Activated naive CD8-positive, alpha-beta T cell treated with anti-CD3 and anti-CD28 coated beads, Interleukin-2, amount 10 ng/mL, durations not matched to agents 7 days and 5 days (primary cell): ENCODE measurements at places on chromosomes 16 and 17.

DNA sequence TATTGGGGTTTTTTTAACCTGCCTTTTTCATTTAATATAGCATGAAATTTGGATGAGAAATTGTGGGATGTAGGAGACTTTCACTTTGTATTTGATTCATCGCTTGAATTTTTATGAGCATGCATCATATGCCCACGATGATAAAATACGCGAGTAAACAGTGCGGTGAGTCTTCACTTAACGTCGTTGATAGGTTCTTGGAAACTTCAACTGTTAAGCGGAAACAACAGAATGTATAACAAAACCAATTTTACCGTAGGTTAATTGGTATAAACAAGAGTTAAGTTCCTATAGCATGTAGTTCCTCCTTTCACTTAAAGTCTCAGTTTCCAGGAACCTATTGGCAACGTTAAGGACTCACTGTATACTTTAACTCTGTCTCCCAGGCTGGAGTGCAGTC is 28.7 kb downstream of the MMP15 start:
- DNase-seq = no peak

DNA sequence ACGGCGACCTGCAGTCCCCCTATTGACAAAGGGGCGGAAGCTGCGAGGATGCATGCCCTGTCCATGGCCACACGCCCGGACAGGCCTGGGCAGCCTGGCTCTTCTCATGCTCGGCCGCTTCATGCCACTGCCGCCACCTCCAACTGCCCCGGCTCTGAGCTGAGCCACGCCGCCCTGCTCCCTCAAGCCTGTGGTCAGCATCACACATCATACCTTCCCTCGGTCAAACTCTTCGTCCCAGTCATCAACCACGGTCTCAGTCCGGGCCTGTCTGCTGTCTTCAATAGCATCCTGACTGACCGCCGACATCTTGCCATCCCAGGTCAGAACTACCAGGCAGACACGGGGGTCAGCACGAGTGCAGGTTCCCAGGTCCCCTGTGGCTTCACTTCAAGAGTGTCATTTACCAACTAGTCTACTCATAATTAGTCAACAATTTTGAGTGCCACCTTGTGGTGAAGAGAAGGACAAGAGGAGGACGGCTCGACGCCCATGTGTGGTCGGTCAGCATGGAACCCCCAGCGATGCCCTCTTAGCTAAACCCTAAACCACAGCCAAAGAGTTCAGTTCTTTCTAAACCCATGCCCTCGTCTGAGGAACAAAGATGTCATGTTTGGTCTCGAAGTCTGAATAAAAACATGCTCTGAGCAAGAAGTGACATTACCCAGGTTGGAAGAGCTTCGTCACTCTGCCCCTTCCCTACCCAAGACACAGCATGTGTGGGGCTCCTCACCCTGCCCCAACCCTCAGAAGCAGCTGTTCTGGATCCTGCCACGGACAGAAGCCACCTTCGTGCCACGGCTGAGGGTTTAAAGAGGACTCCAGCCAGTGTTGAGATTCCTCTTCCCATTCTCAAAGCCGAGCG is 16.9 kb upstream of the CYTH1 start:
- DNase-seq = no peak

- no peak for DNase-seq
Observed at GRCh38 chr17:70242781-70243437, 73.6 kb downstream of the KCNJ2 start.

DNA sequence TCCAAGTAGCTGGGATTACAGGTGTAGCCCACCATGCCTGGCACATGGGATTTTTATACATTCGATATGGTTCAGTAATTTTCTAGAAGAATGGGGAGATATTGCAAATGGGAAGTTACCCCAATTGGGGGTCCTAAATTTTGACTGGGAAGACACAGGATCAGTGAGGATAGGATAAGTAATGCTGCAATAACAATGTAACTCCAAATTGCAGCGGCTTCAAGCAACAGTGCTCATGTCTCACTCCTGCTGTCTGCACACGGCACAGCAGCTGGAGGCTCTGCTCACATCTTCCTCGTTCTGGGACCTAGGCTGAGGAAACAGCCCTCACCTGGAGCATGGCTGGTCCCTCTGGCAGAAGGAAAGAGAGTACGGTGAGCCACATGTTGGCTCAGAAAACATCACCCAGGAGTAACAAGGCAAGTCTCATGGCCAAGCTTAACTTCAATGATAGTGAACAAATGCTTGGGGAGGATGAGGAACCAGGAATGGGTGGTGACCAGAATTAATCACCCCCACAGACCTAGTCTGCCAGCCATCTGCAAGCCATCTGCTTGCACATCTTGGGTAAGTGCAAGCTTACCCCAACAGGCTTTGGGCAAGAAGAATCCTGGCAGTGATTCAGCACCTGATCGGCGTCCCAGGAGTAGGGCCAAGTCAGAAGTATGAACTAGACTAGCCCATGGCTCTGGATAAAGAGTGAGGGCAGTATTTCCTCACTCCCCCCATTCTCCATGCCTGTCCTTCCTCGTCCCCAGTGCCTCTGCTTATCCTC is 229.2 kb downstream of the COPRS start:
- DNase-seq = no peak

- no peak for DNase-seq
Observed at GRCh38 chr17:6994118-6994598, 1.7 kb upstream of the ALOX12 start.

DNA sequence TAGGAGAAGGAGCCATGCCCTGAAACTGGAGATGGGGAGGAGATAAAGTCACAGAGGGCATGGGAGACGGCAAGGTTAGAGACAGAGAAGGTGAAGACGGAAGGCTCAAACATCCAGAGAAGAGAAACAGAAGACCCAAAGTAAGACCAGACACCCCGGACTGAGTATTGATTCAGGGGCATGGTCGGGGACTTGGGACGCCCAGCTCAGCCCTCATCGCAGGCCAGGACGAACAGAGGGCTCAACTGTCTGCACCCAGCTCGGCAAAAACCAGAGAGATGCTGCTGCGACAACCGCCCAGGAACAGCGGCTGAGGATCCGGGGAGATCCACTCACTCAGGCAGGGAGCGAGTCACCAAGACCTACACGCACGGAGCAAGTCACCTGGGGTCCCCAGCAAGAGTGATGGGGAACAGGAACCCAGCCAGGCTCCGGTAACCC is 999 bp downstream of the XYLT1 start:
- no peak for DNase-seq

- no peak for DNase-seq
Observed at GRCh38 chr16:30434852-30435251, 5.0 kb upstream of the DCTPP1 start.

DNA sequence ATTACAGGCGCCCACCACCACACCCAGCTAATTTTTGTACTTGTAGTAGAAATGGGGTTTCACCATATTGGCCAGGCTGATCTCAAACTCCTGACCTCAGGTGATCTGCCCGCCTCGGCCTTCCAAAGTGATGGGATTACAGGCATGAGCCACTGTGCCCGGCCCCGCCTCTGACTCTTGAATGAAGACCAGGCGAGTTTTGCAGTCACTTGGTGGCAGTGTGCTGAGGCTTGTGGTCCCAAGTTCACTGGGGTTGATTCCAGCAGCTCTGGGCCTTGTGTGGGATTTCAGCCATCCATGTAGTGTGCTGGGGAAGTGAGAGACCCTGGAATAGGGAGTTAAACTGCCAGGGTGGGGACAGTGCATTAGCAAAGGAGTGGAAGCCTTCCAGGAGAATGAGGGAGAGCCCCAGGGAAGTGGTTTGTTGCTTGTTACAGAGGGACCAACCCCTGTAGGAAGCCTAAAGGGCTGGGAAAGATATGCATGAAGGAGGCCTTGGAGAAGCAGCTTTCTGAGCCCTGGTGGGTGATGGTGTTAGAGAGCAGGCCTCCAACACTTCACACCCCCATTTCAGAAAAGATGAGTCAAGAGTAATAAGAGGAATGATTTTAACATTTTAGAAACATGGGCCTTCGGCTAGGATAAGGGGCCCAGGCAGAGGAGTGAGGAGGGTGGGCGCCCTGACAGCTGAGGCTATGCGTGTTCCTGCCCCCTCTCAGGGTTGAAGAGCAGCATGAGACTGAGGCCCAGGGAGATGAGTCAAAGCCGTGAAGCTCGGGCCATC is 14.5 kb downstream of the PSKH1 start:
- DNase-seq = no peak

GRCh38 chr16:87186446-87186845 is 130.7 kb downstream of the C16orf95 start:
- no peak for DNase-seq

DNA sequence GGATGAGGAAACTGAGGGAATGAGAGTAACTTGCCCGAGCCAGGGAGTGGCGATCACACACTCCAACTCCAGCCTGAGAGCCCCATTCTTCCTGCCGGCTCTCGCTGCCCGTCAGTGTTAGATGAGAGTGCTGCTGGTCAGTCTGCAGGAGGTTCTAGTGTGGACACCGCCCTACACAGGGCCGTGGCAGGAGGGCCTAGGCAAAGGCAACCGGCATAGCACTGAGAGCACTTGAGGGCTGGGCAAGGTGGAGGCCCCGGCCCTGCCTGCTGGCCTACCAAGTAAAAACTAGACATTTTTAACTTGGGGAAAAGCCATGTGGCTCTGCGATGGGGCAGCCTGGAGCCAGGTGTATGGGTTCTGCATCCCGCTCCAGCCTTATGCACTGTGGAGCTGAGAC is 354.8 kb downstream of the SEC14L1 start:
- DNase-seq = peak; percentile 22

DNA sequence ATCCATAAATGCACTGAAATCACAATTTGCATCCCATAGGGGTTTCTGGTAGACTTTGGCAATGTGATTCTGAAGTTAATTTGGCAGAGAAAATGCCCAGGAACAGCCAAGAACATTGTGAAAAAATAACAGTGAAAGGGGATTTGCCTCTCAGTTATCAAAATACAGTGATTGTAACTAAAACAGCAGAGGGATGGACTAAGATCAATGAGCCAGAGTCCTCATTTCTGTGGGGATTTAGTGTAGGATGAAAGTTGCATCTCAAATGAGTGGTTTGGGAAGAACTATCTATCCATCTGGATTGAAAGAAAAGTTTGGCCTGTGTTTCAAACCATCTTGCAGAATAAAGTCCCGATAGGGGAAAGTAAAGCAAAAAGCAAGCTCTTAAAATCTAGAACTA is 28.1 kb downstream of the MYBBP1A start:
- no peak for DNase-seq

- no peak for DNase-seq
Observed at GRCh38 chr17:34567691-34568465, 11.5 kb upstream of the TMEM132E start.

DNA sequence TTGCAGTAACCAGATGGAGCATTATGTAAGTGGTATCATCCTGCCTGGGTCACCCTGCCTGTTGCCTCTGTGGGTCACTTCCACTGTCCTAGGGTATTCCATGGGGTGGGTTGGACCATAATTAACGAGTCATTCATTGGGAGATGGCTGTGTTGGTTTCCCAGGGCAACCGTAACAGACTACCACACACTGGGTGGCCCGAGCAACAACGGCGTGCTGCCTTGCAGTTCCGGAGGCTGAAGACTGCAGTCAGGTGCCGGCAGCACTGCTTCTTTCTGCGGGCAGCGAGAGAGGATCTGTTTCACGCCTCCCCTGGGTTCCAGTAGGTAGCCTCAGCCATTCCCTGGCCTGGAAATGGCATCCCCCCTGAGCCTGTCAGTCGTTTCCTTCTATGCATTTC is 28.9 kb upstream of the CMIP start:
- no peak for DNase-seq

DNA sequence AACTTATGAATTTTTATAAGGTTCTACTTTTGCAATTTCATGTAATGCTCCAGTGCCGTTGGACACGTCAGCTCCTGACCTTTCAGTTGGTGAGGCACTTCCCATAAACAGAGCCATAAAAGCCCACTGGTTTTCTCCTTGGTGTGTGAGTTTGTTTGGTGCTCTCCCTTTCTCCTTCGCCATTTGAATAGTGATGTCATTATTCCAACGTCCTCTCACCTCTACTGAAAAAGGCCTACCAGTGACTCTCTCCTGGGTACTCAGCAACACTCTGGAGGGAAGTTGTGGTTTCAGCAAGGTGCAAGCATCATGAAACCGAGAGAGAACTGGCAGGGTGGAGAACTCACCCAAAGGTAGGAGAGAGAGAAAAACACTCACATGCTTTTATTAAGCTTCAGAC is 29.6 kb upstream of the HNF1B start:
- no peak for DNase-seq

GRCh38 chr16:73778887-73779286 is 517.7 kb upstream of the PSMD7 start:
- no peak for DNase-seq

GRCh38 chr17:73820686-73821448 is 176.6 kb upstream of the SDK2 start:
- DNase-seq = no peak

- DNase-seq = no peak
Observed at GRCh38 chr17:69704935-69705334, 290.4 kb downstream of the MAP2K6 start.

- no peak for DNase-seq
Observed at GRCh38 chr17:67107811-67108775, 63.7 kb downstream of the CACNG1 start.

DNA sequence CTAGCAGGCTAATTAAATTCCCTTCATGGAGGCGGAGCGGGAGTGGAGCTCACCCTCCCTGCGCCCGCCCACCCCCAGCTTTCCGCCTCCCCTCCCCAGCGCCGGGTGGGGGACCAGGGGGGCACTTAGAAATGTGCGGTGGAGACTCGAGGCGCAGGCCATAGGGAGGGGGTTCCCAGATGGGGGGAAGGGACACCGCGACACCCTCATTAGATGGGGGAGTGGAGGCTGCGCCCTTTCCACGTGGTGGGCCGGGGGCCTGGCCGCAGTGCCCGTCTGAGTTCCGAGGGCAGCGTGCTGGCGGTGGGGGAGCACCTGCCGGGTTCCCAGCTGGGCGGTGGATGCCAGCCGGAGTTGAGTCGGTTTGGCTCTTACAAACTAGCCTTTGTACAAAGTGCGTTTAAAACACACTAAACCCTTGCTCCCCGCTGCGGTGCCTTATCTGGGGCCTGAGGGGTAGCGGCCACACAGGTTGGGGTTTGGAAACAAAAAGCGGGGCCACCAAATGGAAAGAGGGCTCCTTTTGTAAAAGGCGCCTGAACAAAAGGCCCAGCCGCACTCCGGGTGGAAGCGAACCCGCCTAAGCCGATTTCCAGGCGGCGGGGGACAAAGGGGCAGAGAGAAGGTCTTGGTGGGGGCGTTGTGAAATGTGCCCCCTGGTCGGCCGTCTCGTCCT is 1.4 kb downstream of the GSE1 start:
- DNase-seq = peak; percentile 54

DNA sequence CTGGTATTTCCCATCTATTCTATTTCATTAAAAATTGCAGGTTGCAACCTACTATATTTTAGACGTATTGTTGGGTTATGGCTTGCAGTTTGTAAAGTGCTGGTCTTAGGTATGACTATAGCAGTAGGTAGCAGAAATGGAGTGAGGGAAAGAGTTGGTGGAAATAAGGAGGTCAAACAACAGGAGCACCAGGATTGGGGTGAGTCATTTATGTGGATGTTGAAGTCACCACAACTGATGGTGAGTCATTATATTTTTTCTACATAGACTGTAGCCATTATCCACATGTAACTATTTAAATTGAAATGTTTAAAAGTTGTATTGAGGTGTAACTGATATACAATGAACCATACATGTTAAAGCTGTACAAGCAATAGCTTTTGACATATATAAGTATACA is 25.0 kb upstream of the HS3ST3A1 start:
- DNase-seq = no peak
